ENCODE measurements at places on chromosomes 2 and 18. TPM values are rescaled to one million over a fixed set of nuclear protein-coding genes. Genes with fewer than 3 reads are reported as not detected.

The CNGA3 gene
- total RNA-seq, result not detected

The RAB31 gene
- 7.7 TPM for total RNA-seq

The ZAP70 gene
- total RNA-seq, result 3.9 TPM

The CTAGE1 gene
- 0.80 TPM for total RNA-seq

The PER2 gene
- 53.1 TPM for total RNA-seq

The PCARE gene
- total RNA-seq, result not detected

The ANKRD30BL gene
- total RNA-seq, result not detected

DNA sequence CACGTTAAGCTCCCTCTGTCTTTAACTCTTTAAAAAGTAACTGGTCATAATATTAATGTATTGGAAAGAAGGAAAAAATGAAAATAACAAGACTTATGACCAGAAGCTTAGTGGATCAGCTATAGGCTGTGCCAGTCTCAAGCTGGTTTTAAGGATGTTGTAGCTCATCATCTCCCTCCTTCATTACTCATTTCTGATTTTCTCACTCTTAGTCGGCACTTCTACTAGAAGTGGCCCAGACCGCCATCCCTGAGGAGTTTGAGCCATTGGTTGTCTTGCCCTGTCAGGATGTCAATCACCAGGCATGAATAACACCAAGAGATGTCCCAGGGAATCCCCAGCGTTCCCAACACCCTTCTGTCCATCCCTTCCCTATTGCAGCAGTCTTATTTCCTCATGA, 151.5 kb downstream of the ASXL3 start:
- no peaks in the 10 kb centered on the region for H3K36me3 ChIP-seq
- no peak overlapping the region for H3K27ac ChIP-seq
- no peak for DNase-seq
- H3K4me3 ChIP-seq, result no peak overlapping the region
- no peaks in the 10 kb centered on the region for H3K27me3 ChIP-seq

DNA sequence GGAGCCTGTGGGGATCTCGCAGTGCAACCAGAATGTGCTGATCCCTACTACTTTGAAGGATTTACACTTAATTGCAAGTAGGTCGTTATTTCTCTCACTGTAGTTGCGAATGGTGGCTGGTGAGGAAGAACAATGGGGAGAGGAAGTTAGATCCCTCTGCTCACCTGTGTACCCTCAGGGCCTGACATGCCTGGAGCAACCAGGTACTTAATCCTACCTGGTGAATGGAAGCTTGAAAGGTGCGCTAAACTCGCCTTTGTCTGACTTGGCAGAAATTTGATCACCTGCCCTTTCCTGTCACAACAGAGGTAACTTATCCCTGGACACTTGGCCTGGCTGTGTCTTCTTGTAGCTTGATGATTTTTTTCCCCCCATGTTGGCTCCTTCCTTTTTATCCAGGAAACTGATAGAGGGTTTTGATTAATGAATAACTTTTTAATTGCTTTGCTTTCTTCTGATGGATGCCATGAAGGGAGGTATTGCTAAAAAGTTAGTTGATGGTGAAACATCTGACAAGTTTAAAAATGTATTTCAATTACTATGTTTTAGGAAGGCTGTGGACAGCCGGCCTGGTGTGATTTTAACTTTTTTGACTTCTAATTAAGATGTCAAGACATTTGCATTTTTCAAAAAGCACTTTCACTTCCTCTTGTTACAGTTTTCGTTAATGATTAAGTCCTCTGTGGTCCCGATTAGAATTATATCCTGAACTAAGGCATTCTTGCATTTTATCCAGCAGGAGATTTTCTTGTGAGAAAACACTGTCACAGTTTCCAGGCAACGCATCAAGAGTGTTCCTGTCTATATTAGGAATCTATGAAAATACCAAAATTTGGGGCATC, 9.2 kb downstream of the SGPP2 start:
- no peaks in the 10 kb centered on the region for H3K36me3 ChIP-seq
- H3K4me1 ChIP-seq, result no peaks in the 10 kb centered on the region
- no peak overlapping the region for H3K4me3 ChIP-seq
- H3K27me3 ChIP-seq, result no peaks in the 10 kb centered on the region
- H3K27ac ChIP-seq, result no peak overlapping the region

DNA sequence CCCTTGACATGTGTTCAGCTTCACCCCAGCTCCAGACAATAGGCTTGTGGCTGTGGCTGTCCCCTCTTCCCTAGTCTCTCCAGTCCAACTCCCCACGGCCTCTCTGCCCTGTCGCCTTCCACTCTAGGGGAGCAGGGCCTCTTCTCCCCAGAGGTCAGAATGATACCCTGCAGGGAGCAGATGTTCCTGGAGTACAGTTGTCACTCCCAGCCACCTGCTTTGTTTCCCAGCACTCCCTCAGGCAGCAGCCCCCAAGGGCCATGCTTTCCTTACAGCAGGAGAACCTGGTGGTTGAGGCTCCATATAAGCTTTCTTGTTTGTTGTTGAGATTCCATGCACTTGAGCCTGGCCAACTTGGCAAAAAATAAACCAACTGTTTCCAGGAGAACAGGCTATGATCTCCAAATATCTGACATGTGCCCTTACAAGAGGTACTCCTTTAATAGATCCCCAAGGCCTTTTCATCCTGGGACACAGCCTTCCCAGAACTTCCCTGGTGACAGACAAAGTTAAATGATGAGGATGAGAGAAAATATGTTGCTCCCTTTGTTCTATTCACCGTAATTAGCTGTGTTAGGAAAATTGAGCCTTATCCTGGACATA, 45.1 kb downstream of the DPYSL5 start:
- H3K27me3 ChIP-seq, result no peaks in the 10 kb centered on the region
- no peaks in the 10 kb centered on the region for H3K4me1 ChIP-seq
- no peak overlapping the region for H3K4me3 ChIP-seq

DNA sequence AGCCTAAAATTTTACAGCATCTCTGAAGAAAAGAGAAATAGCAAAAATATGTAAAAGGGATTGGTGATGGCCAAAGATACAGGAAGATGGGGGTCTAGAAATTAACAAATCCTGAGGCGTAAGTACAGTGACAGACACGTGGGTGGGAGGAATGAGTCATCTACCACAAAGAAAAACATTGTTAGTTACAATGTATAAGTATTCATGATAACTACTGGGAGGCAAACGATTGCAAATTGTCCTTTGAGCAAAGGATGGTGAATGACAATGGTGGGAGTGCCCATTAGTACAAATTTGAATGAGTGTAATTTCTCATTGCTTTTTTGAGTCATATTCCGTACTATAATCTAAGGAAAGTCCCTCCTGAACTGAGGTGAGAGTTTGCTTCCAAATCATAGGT, 809.0 kb upstream of the FAM98A start:
- H3K27me3 ChIP-seq, result no peaks in the 10 kb centered on the region
- H3K4me1 ChIP-seq, result no peaks in the 10 kb centered on the region
- H3K36me3 ChIP-seq, result no peaks in the 10 kb centered on the region
- no peak overlapping the region for H3K27ac ChIP-seq
- H3K4me3 ChIP-seq, result no peak overlapping the region

DNA sequence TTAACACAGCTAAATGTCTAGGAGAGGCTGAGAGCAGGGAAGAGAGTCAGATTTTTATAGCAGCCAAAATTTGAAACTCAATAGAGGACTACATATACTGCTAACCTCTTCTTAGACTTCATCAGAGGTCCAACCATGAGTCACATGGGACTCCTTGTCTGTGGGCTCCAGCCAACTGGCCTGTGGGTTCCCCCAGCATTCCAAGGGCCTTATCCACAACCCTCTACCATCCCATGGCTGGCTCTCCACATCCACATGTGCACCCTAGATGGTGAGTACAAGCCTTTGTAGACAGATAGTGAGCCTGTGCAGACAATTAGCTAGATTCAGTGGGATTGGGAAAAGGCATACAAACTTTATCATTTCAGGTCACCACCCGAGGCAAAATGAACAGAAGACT, 901.9 kb upstream of the ZEB2 start:
- H3K4me1 ChIP-seq, result no peaks in the 10 kb centered on the region
- DNase-seq, result no peak
- H3K4me3 ChIP-seq, result no peak overlapping the region
- no peak overlapping the region for H3K27ac ChIP-seq
- H3K36me3 ChIP-seq, result no peaks in the 10 kb centered on the region

GRCh38 chr2:203689426-203690116, 16.9 kb upstream of the CD28 start:
- H3K27ac ChIP-seq, result no peak overlapping the region
- H3K36me3 ChIP-seq, result no peaks in the 10 kb centered on the region
- no peaks in the 10 kb centered on the region for H3K4me1 ChIP-seq
- no peaks in the 10 kb centered on the region for H3K27me3 ChIP-seq

- no peak overlapping the region for H3K4me3 ChIP-seq
- H3K27me3 ChIP-seq, result no peaks in the 10 kb centered on the region
- no peak overlapping the region for H3K27ac ChIP-seq
- H3K36me3 ChIP-seq, result no peaks in the 10 kb centered on the region
- no peak for DNase-seq
These were observed 214.6 kb upstream of the CXCR4 start for GRCh38 chr2:136332436-136333095.

DNA sequence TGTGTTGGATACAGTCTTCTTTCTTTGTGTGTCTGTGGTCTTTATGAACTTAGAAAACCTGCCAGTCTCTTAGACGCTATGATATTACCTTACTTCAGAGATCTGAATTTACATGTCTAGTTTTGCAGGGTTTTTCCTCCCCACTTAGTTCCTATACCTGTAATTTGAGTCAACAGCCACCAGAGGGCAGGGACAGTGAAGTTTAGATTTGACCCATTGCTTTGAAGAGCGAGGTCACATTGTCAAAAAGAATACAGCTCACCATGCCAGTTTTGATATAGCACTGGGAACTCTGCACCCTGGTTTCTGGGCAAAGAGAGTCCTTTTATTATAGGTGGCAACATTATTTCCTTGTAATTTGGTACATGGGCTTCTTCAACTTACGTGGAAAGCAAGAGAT, 102.3 kb downstream of the MAPK4 start:
- H3K36me3 ChIP-seq, result no peaks in the 10 kb centered on the region
- no peaks in the 10 kb centered on the region for H3K4me1 ChIP-seq
- no peaks in the 10 kb centered on the region for H3K27me3 ChIP-seq

DNA sequence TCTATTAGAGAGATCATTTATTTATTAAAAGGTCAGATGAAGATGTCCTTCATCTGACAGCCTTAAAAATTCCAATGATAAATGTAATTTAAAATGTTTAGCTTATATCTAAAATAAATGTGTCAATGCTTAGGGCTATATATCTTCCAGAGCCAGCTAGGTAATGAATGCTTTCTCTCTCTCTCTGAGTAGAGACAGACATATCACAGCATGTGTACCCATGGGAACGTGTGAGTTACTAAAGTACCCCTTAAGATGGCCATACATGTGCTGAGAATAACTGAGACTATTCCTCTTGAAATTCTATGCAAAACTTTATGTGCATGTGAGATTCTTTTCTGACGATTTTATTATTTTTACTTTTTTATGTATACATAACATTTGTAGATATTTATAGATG, 420.9 kb upstream of the ST6GAL2 start:
- H3K4me1 ChIP-seq, result no peaks in the 10 kb centered on the region
- H3K4me3 ChIP-seq, result no peak overlapping the region
- DNase-seq, result no peak
- no peaks in the 10 kb centered on the region for H3K27me3 ChIP-seq
